ENCODE measurements at places on chromosomes 6 and 20.
A peak's percentile ranks its signal among the peaks of the same experiment; 100 is the strongest.

DNA sequence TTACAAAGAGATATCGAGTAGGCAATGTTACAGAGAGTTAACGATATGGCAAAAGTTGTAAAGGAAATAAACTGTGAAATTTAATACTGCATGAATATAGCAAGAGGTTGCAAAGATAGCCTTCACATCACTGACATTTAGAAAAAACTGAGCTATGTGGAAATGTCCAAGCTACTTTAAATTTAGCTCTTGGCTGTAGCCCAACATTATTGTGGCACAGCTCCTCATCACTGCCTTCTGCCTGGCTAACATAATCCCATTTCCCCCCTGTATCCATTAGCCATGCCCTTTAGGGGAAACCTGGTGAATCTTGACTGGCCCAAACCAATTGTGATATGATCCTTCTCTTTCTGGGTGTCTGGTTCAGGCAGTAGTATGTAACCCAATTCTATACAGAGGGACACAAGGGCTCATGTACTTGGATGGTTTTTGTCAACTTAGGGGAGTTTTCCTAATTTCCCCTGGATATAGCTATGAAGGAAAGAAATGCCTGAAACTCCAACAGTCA lies 115.4 kb downstream of the PFDN4 start:
- no peak for DNase-seq

DNA sequence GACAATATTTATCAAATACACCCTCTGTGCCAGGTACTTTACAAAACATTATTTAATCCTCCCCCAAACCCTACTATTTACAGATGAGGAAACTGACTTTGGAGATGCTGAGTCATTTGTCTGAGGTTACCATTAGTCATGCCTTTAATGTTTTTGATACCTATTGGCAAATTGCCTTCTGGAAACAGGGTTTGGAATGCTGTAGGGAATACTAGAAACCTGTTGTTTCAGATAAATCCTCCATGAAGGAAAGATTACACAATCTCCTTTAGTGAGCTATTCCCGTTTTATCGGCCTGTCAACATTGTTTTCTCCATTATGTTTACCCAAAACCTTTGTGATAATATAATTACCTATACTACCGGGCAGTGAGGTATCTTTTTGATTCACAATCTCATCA lies 93.6 kb upstream of the ADGRF1 start:
- no peak for DNase-seq

- DNase-seq, result no peak
These were observed 46.8 kb upstream of the CDH22 start for GRCh38 chr20:46354920-46355654.

- DNase-seq, result no peak
These were observed 146.4 kb upstream of the FAM83B start for GRCh38 chr6:54700158-54700557.

- no peak for DNase-seq
These were observed 4.6 kb downstream of the FOXQ1 start for GRCh38 chr6:1316489-1316971.

DNA sequence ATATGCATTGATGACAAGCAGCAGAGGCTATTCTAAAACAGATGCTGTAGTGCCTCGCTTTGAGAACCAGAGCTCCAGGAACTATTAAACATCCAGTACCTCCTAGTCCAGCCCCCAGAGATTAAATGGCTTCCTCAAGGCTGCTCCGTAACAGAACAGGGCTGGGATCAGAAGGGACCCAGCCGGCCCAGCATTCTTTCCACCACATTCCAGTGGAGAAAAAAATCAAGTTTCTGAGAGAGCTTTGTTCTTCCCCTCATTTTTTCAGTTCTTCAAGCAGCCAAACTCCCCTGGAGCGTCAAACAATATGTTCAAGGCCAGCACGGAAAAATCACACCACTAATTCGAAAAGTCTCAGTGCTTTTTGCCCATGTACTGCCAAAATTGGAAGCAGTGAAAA lies 5.8 kb upstream of the STMND1 start:
- DNase-seq, result no peak

DNA sequence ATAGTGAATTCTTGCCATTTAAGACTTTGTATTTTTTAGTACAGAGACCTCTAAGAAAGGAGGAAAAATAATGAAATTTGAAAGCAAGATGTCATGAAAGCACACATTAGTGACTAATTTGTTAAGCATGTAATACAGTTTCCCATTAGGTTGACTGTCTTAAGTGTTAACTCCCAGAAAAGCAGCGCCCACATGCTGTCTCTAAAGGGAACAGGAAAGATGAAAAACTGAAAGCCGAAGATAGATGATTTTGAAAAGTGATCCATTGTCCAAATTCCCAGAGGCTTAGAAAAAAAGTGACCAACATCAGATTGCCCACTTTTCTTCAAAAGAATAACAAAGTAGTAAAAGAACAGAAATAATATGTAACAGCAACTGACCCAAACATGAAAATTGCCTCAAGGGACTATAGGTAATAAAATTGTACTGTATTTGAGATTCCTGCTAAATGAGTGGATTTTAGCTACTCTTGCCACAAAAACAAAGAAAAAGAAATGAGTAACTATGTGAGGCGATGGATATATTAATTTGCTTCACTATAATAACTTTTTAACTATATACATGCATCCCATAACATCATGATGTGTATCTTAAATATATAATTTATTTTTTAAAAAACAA lies 83.2 kb upstream of the OGFRL1 start:
- DNase-seq, result no peak

GRCh38 chr20:698276-698675 lies 22.7 kb upstream of the SCRT2 start:
- DNase-seq, result no peak

DNA sequence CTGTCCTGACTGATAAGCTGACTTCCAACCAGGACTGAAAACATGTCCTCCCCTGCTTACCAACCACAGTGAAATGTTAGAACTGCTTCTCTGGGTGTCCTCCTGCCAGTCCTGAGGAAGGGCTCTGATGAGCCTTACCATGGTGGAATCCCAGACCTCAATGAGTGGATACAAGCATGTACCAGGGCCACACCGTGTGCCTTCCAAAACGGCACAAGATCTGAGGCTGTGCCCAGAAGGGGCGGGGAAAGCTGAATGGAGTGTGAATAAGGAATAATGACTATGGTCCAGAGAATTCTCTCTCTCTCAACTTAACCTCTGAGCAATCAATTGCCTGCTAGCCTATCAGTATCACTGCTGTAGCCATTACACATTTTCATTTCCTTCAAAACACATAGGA lies 51.7 kb downstream of the PDE10A start:
- no peak for DNase-seq

- no peak for DNase-seq
These were observed 94.4 kb downstream of the SESN1 start for GRCh38 chr6:109000289-109000688.

- DNase-seq, result no peak
These were observed 136.3 kb upstream of the ZNF184 start for GRCh38 chr6:27608916-27609883.

DNA sequence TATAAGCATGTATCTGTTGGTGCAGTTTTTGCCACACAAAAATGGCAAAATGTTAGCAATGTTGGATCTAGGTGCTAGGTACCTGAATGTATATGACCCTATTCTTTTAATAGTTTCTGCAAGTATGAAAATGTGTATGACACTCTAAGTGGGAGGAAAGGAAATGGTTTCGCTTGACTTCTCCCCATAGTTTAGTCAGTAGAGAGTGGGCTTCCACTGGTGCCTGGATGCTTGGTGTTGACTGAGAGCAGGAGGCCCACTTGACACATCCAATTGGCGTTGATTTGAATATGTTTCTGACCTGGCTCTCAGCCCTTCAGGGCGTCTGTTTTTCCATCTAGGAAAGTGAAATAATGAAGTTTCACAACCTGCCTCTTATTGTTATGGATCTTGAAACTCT lies 41.8 kb upstream of the GABRR1 start:
- no peak for DNase-seq

DNA sequence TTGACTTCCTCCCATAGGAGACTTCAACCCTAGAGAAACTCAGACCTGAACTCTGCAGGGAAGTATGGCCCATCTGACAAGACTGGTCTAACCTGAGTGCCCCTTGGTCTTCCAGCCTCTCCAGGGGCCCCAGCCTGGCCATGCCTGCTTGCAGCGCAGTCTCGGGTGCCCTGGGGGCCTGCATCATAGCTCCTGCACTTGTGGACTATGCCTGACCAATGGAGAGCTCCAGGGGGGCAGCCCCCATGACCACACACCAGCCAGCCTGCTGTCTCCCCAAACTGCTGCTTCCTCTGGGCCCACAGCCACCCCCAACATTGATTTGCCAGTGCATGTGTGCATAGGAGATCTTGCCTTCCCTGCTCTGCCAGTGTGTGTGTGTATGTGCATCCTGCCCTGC lies 608.6 kb upstream of the MARCKS start:
- no peak for DNase-seq

- DNase-seq, result peak; percentile 29
These were observed 1.9 kb downstream of the L3MBTL3 start for GRCh38 chr6:130020073-130020906.

DNA sequence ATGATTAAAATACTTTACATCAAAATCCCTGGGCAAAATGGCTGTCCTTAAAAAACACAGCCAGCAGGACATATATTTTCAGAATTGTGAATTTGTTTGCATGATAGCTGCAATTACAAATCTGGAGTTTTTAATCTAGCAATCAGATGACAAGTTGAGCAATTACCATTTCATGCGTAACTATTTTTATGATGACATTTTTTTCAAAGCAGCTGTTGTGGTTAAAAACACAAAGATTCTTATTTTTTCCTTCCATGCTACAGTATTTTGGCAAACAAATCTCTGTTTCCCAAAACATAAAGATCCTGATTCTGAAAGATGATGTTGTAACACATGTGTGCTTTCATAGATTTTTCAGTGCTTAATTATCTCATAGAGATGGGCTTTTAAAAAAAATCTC lies 90.2 kb downstream of the PHACTR1 start:
- DNase-seq, result no peak

GRCh38 chr6:5335020-5335419 lies 73.7 kb downstream of the FARS2 start:
- DNase-seq, result no peak

GRCh38 chr6:87608802-87609201 lies 18.9 kb downstream of the ORC3 start:
- DNase-seq, result no peak

- DNase-seq, result no peak
These were observed 9.5 kb upstream of the SLC17A3 start for GRCh38 chr6:25883536-25883935.

- DNase-seq, result no peak
These were observed 49.7 kb upstream of the TGM3 start for GRCh38 chr20:2246069-2246491.

DNA sequence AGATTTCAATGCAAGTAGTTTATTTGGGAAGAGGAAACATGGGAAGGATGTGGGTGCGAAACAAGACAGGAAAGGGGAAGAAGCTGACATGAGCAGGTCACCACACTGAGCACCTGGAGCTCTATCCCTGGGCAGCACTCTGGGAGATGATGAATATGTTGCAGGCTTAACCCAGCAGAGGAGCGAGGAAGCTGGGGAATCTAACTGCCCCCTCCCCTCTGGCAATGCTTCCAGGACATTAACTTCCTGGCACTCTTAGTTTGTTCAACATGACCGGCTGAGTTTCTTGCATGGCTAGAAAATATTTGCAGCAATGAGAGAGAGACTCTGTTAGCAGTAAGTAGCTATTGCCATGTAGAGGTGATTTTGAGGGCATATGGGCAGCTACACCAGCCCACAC lies 4.9 kb upstream of the ADA start:
- no peak for DNase-seq

DNA sequence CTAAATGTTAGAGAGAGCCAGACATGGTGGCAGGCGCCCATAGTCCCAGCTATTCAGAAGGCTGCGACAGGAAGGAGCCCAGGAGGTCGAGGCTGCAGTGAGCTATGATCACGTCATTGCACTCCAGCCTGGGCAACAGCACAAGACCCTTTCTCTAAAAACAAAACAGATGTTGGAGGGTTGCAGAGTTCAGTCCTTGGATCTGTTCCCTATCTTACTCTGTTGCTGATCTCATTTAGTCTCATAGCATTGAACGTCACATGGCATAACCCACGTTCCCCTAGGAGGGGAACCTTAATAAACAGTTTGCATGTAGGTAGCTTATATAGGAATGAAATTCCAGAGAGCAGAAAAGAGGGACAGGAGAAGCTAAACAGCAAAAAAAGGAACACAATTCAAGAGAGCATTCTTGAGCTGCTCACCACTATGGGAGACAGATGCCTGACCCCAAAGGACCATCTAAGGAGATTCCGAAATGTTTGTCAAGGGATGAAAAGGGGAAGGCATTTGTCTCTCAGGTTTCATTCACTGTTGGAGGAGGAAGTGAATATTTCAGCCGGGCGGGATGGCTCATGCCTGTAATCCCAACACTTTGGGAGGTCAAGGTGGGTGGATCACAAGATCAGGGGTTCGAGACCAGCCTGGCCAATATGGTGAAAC lies 54.6 kb upstream of the PIM1 start:
- no peak for DNase-seq

- DNase-seq, result no peak
These were observed 210.2 kb upstream of the CITED2 start for GRCh38 chr6:139584599-139584998.

DNA sequence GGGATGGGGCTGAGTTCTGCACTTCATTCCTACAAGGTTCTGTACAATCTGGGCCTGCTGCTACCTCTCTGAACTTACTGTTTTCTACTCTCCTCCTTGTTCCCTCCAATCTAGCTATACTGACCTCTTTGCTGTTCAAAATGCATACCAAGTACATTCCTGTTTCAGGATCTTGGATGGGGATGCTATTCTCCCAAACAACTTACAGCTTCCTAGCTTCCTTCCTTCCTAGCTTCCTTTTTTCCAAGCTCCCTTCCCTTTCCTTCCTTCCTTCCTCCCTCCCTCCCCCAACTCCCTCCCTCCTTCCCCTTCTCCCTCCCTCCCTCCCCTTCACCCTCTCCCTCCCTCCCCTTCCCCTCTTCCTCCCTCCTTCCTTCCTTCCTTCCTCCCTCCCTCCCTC lies 117.9 kb downstream of the AHI1 start:
- no peak for DNase-seq

DNA sequence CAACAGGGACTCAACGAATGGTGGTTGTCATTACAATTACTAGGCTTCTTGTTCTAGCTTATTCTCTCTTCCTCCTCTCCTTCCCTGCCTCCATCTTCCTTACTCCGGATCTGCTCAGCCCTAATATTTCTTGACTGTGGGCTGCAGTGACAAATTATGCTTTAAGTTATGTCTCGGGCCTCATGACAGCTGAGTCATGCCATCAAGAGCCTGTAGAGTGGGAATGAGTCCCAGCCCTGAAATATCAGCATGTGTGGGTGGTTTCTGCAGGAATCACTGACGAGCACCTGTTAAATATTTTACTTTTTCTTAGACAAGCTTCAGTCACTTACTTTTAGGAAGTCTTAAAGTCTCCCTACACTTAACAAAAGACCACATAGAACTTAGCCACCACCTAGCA lies 83.1 kb upstream of the CBLN4 start:
- DNase-seq, result no peak

- DNase-seq, result no peak
These were observed 372.6 kb downstream of the TAF4 start for GRCh38 chr20:61693055-61693600.
